Glomerular endothelial cell (primary cell): ENCODE measurements at places on chromosomes 11 and 22.

DNA sequence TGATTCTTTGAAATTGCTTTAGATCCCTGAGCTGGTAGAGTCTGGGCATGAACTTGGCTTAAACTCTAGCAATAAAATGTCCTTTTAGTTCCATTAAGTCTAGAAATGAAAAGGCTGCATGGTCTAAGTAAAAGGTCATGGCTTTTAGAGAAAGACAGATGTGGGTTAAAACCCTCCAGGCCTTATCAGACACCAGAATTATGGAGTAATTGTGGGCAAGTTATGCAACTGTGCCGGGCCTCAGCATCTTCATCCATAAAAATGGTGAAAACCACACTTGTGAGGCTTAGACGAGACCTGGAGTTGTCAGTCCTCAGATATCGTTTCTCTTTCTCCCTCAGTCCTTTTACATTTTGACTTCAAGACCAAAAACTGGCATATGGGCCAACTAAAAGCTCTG, 597.9 kb upstream of the KIRREL3 start:
- DNase-seq, result no peak

DNA sequence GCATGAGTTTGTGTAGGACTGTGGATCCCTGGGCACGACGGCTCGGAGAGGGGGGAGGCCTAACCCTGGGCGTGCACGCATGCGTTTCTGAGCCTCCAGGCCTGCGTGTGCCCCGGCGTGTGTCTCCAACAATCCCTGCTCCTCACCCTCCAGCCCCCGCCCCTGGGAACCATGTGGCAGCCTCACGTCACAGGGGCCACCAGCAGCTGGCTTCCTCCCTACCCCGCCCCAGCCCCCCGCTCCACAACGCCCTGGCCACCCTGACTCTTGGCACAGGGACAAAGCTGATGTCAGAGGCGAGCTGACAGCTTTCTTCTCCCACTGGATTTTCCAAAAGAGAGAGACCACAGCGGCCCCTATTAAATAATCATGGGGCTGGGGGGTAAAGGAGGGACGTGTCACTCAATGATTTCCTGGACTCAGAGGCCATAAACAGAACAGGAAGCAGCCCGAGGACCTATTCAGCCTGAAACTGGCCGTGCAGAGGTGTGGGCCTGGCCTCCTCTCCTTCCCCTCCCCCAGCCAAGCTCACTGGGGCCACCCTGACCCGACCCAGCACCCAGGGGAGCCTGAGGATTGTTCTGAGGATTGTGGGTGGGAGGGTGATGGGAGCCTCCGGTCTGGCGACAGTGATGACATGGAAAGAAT, 6.8 kb upstream of the LIF start:
- DNase-seq, result no peak

DNA sequence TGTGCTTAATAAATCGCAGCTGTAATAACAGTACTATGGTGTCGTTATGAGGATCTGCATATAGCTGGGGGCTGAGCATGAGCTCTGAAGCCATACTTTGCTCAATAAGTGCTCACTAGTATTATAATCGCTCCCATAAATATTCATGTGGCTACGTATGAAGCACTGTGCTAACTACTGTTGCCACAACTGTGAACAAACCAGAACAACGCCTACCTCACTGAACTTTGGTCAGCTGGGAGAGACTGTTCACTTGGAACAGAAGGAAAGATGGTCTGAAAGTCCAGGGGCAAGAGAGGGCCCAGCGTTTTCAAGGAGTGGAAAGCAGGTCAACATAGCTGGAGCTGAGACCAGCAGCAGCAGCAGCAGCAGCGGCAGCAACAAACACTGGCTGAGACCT, 141.6 kb downstream of the EFCAB6 start:
- DNase-seq, result no peak

- no peak for DNase-seq
Observed at GRCh38 chr11:44104481-44105294, 9.2 kb downstream of the EXT2 start.

- no peak for DNase-seq
Observed at GRCh38 chr11:113504586-113504985, 29.4 kb upstream of the DRD2 start.

DNA sequence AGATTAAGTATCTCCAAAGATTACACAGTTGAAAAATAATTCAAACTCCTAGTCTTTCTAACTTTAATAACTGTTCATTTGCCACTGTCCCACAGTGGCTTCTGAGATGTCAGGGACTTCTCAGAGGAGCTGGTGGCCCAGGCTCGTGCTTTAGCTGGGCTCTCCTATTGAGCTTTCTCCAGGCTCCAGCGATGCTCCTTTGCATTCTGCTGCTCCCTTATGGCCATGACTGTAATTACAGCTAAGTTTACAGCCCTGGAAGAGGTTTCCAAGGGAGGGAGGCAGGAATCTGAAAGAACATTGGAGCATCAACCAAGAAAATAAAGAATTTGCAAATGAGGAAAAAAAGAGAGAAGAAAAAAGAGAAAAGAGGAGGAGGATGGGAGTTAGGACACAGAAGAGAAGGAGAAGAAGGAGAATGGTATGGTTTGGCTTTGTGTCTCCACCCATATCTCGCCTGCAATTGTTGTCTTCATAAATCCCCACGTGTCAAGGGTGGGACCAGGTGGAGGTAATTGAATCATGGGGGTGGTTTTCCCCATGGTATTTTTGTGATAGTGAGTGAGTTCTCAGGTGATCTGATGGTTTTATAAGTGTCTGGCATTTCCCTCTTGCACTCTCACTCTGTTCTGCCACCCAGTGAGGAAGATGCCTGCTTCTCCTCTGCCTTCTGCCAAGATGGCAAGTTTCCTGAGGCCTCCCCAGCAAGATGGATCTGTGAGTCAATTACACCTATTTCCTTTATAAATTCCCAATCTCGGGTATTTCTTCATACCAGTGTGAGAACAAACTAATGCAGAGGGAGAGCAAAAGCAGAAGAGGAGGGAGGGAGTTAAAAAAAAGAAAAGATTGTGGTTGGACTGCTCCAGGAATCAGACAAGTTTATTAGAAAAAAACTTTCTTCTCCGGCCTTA, 857.0 kb downstream of the KCNA4 start:
- peak; percentile 75 for DNase-seq

DNA sequence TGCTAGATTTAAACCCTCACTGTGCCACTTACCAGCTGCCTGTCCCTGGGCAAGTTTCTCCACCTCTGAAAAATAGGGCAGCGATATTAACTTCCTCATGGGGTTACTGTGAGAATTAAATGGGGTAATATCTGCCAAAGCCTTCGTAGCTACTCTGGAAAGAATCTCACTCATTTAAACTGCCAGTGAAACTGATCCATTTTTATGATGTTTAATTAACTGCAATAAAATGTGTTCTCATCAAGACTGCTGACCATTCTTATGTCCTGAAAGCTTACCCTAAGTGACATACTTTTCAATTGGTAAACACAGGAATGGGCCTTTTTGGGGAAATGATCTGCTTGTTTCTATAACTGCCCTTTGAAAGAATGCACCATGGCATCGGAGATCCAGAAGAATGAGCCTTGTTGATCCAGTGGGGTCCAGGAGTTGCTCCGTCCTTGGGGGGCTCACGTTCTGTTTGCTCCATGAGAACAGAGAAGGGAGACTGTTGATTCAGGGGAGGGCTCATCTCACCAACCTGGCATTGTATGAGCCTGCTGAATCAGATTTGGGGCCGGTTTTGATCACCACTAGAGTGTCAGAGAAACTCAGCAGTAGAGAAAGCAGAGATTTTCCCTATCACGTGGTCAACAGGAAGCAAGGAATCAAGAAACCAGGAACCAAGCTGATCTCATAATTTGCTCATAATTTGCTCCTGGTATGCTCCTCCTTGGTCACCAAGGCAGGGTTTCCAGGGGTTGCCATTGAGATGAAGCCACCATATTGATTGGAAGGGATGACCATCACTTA, 7.0 kb upstream of the CCDC86 start:
- no peak for DNase-seq

DNA sequence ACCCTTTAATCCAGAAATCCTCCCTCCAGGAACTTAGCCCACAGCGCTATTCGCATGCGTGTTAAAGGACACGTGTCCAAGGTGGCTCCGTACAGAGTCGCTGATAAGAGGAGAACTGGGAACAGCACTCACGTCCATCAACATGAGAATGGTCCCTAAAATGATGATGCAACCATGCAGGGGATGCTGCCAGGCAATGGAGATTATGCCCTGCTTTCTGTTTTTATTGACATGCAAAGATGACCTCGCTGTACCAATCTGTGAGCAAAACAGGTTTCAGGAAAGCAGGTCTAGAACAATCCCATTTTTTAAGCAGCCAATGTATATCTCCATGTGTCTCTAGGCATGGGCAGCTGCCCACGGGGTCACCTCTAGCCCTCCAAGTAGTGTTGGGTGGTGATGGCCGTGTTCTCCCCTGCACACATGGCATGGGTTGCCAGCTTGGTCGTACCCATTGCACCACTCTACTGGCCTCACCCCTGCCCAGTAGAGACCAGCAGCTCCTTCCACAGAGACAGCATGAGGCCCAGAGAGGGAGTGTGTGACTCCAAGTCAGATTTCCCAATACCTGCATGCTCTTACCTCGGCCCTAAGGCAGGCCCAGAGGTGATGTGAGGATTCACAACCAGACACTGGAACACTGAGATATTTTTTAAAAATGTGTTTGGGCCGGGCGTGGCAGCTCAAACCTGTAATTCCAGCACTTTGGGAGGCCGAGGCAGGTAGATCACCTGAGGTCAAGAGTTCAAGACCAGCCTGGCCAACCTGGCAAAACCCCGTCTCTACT, 68.3 kb upstream of the LINC01488 start:
- DNase-seq, result no peak

DNA sequence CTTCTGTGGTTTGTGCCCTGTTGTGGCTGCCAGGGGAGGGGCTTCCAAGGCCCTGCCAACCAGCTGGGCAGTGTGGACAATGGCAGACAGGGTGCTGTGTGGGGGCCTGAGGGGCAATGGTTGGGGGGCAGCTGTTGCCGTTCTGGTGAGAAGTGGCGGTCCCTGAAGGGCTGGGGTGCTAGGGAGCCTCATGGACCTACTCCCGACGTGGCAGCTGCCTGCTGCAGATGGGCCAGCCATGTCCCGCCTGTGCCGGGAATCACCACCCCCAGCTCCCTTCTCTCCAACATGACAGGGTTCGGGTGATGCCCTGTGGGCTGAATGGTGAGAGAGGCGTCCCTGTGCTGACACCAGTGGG, 74.2 kb downstream of the KCNQ1 start:
- DNase-seq, result no peak

DNA sequence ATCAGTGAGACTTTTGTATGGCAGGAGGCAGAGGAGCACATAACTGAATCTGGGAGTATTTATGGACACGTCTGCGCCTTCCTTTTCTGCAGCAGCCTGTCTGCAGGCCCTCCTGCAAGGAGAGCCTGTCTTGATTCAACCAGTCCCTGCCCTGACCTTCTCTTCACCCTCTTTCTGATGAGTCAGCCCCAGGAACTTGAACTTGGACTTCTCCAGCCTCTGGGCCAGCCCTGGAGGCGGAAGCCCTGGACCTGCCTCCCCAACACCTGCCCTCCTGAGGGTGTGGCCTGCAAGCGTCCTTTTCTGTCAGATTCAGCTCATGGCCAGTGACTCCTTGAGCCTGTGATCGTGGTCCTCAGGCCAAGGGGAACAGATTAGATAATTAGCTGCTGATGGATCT, 20.0 kb downstream of the DAGLA start:
- DNase-seq, result no peak

DNA sequence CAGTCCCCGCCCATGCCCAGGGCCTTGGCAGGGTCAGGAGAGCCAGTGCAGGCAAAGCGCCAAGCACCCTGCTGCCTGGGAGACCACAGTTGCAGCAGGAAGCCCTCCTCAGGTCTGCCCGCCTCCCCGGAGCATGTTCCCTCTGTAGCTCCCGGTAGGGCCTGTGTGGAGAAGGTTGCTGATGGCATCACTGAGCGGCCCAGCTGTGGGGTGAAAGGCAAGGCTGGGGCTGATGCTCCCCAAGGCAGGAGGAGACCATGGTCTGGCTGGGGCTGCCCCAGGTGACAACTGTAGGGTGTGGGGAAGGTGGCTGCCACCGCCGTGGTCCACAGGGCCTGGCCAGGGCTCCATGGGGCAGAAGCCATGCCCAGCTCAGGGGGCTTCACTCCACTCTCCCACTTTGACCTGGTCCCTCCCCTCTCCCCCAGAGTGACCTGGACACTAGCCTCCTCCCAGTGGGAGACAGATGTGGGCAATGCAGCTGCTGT, 53.0 kb downstream of the CDKN1C start:
- no peak for DNase-seq

- DNase-seq, result no peak
Observed at GRCh38 chr11:69359735-69360480, 66.0 kb downstream of the MYEOV start.

DNA sequence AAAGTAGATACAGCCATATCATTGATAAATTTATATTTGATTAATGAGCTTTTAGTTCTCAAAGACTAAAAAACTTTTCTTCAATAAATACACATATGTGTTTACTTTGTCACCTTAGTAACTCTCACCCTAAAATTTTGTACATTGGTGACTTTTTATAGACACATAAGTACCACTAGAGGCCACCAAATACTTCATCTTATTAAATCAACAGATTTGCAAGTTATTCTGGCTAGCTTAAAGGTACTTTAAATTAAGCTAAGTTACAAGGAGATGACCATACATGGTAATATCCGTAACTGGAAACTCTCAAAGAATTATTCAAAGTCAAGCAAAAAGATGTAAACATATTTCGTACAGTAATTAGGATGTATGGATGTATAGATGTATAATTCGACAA, 112.2 kb downstream of the SBF2 start:
- peak; percentile 23 for DNase-seq

DNA sequence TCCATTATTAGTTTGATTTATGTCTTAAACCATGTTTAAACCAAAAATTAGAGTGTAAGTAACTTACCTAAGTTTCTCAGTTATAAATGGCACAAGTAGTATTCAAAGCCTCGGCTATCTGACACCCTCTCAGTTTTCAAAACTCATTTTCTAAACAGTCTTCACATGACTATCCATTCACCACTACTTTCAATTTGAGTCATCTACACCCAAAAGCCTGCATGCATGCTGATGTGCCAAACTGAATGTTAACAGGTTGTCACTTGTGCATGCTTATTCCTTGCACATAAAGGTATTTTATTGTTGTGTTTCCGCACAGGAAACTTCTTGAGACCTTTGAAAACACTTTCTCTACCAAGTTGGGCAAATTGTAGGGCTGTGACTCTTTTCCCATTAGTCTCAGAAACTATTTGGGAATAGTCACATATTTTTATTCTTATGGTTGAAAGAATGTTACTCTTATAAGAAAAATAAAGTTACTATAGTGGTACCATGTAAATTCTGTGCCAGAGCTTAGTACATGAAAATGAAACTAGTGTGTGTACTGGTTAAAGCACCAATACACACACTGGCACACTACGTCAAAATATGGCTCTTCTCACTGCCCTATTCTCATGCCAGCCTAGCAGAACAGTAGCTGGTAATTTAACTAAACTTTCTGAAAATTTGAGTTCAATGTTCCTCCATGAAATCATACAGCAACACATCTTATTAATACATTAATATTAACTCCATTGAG, 2.2 kb upstream of the OR51E2 start:
- DNase-seq, result no peak
